ENCODE measurements at places on chromosomes 6 and 20. TPM values are rescaled to one million over a fixed set of nuclear protein-coding genes. Genes with fewer than 3 reads are reported as not detected.

Gene ARMC12
- total RNA-seq, result 1.5 TPM

Gene MTFR2
- total RNA-seq, result 1.3 TPM

Gene MCCD1
- not detected for total RNA-seq

Gene HDGFL1
- not detected for total RNA-seq

Gene MPC1
- 22.2 TPM for total RNA-seq

Gene SSTR4
- not detected for total RNA-seq

Gene CFAP206
- not detected for total RNA-seq

Gene GHRH
- total RNA-seq, result not detected

Gene R3HDML
- not detected for total RNA-seq

Gene TMEM30A
- total RNA-seq, result 27.1 TPM

Gene TPX2
- 0.75 TPM for total RNA-seq

Gene SLC13A3
- total RNA-seq, result 0.14 TPM

Gene TCF21
- not detected for total RNA-seq

Gene CENPB
- total RNA-seq, result 23.2 TPM

Gene GSTA2
- total RNA-seq, result not detected

Gene BNIP5
- total RNA-seq, result not detected

Gene TRAPPC3L
- not detected for total RNA-seq

Gene PKIB
- total RNA-seq, result 0.54 TPM

Gene FOXA2
- total RNA-seq, result not detected

Gene DXO
- 22.2 TPM for total RNA-seq

Gene OR2H2
- total RNA-seq, result not detected

Gene TFAP2C
- total RNA-seq, result not detected

Gene KCNQ5
- 3.8 TPM for total RNA-seq

Gene STX11
- 18.9 TPM for total RNA-seq

Gene SLC26A8
- not detected for total RNA-seq

Gene EYA2
- total RNA-seq, result not detected

Gene BIRC7
- 2.1 TPM for total RNA-seq

Gene CASS4
- 23.5 TPM for total RNA-seq

Gene C6orf132
- total RNA-seq, result 0.05 TPM

Gene FOXO3
- total RNA-seq, result 26.5 TPM

Gene PPP1R3D
- total RNA-seq, result 4.5 TPM

Gene LYRM2
- total RNA-seq, result 17.8 TPM

Gene PRICKLE4
- not detected for total RNA-seq

Gene RBPJL
- total RNA-seq, result not detected

Gene SYCP2
- total RNA-seq, result 2.4 TPM

Gene L3MBTL1
- total RNA-seq, result 12.8 TPM

Gene DPPA5
- total RNA-seq, result not detected

Gene HSPA12B
- not detected for total RNA-seq

Gene SLC22A1
- 0.67 TPM for total RNA-seq

Gene TSPO2
- total RNA-seq, result not detected

Gene LBP
- not detected for total RNA-seq

Gene TCP11
- not detected for total RNA-seq

Gene GABRR2
- 0.64 TPM for total RNA-seq

Gene STMND1
- not detected for total RNA-seq

Gene OPN5
- not detected for total RNA-seq

Gene CST2
- not detected for total RNA-seq

Gene BPIFA1
- total RNA-seq, result not detected

Gene SLC12A5
- total RNA-seq, result 1.1 TPM

Gene PXDC1
- total RNA-seq, result 0.44 TPM

Gene ABRACL
- total RNA-seq, result 30.5 TPM

Gene OR12D3
- total RNA-seq, result not detected

Gene RBBP8NL
- total RNA-seq, result not detected

Gene GTSF1L
- total RNA-seq, result not detected

Gene B3GALT4
- 7.9 TPM for total RNA-seq

Gene RSPH9
- not detected for total RNA-seq

Gene CCM2L
- not detected for total RNA-seq

Gene XKR7
- not detected for total RNA-seq

Measured in CD8-positive, alpha-beta T cell (primary cell).